ENCODE measurements at places on chromosomes 2 and 18. TPM values are rescaled to one million over a fixed set of nuclear protein-coding genes. Genes with fewer than 3 reads are reported as not detected.

DNA sequence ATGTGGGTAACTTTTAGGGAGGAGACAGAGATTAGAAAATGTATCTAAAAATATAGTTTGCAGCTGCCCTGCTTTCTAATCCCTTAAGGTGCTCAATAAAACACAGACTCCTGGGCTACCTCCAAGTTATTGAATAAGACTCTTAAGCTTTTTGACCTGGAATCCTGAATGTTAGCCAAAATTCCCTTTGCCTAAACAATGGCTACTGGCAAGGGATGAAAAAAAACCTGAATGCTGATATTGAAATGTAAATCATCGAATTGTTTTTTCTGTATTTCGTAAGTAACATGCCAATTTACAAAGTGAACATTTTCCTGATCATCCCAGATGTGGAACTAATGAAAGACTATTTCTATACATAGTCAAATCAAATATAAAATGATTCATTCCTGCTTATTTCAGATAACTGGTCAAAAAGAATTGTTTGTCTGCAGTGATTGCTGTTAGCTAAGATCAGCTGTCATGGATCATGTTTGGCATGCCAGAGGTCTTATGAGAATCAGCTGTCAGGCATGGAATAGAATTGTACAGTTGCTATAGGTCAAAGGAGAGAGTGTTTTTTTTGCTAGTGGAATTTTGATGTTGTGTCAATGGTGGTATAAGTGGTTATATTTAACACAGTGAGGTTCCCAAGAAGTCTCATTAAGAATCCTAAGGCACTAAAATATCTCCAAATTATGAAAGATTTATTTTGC is 363.6 kb upstream of the CWC22 start:
- no peak overlapping the region for H3K4me3 ChIP-seq
- H3K36me3 ChIP-seq: no peaks in the 10 kb centered on the region
- H3K27ac ChIP-seq: no peak overlapping the region

- no peaks in the 10 kb centered on the region for H3K27me3 ChIP-seq
- H3K4me3 ChIP-seq: no peak overlapping the region
- H3K4me1 ChIP-seq: peaks cover 15% of the 10 kb centered on the region
- H3K27ac ChIP-seq: no peak overlapping the region
- no peaks in the 10 kb centered on the region for H3K36me3 ChIP-seq
Measured at GRCh38 chr2:120262150-120262549, 9.5 kb downstream of the RALB start.

- no peak overlapping the region for H3K4me3 ChIP-seq
- no peaks in the 10 kb centered on the region for H3K36me3 ChIP-seq
- H3K4me1 ChIP-seq: no peaks in the 10 kb centered on the region
- DNase-seq: no peak
- H3K27ac ChIP-seq: no peak overlapping the region
Measured at GRCh38 chr2:163856941-163857340, 121.1 kb upstream of the FIGN start.

DNA sequence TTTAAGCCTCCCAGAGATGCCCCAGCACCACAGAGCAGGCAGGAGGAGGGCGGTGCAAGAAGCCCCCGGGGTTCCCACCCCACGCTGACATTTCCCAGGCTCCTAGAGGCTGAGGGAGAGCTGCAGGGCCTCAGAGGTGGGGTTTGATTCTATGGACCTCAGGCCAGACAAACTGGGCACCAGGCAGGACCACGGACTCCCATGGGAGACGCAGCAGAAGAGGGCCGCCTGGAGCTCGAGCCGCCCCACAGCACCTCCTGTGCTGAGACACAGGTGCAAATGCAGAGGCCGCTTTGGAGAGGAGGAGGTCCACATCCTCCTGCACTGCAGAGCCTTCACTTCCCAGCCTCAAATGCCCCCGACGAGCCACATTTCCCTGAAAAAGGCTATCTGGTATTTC is 62.7 kb downstream of the PSMG2 start:
- H3K27ac ChIP-seq: no peak overlapping the region
- H3K27me3 ChIP-seq: no peaks in the 10 kb centered on the region
- DNase-seq: no peak
- no peaks in the 10 kb centered on the region for H3K4me1 ChIP-seq

DNA sequence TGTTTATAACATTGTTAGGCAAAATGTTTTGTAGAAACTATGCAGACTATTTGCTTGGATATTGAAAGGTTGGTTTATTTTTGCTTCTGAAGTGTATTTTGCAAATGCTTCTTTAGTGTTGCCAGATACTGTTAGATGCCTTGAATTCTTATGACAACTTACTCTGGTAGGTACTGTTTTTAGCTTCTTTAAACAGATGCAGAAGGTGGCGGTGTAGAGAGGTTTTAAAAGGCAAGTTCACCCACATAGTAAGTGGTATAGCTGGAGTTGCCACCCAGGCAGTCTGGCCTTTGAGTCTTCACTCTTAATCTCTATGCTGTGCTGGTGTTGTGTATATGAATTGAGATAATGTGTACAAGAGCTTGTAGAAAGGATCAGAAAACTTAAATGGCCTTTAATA is 3.6 kb downstream of the PCYOX1 start:
- H3K4me1 ChIP-seq: no peaks in the 10 kb centered on the region
- no peak overlapping the region for H3K27ac ChIP-seq
- H3K27me3 ChIP-seq: no peaks in the 10 kb centered on the region
- no peak overlapping the region for H3K4me3 ChIP-seq
- no peak for DNase-seq

GAL3ST2 gene
- not detected for total RNA-seq
